Activated CD4-positive, alpha-beta T cell treated with anti-CD3 and anti-CD28 coated beads for 24 hours (primary cell): ENCODE measurements at places on chromosomes 3 and 15.
A peak's percentile ranks its signal among the peaks of the same experiment; 100 is the strongest.

GRCh38 chr3:58049143-58049785, 41.0 kb downstream of the FLNB start:
- no peak for DNase-seq

GRCh38 chr15:22930782-22931484, 49.2 kb downstream of the CYFIP1 start:
- DNase-seq, result no peak

- no peak for DNase-seq
Measured at GRCh38 chr3:123159926-123160635, 41.7 kb upstream of the SEC22A start.

DNA sequence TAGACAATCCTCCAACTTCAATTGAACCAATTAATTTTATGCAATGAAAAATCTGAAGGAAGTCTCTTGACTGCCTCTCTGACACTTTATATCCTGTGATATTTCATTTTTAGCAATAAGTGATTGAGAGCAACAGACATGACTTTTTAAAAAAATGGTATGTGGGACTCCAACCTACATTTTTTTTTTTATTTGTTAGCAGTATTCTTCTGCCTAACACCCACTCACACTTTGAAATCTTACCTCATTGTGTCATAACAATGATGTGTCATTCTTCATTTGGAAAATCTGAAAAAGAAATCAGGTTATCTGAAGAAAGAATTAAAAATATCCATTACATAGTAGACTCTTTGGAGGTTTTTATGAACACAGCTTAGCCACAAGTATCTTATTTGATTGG, 541.3 kb upstream of the KCNMB2 start:
- DNase-seq, result no peak

- no peak for DNase-seq
Measured at GRCh38 chr3:48064292-48064829, 48.1 kb upstream of the MAP4 start.

DNA sequence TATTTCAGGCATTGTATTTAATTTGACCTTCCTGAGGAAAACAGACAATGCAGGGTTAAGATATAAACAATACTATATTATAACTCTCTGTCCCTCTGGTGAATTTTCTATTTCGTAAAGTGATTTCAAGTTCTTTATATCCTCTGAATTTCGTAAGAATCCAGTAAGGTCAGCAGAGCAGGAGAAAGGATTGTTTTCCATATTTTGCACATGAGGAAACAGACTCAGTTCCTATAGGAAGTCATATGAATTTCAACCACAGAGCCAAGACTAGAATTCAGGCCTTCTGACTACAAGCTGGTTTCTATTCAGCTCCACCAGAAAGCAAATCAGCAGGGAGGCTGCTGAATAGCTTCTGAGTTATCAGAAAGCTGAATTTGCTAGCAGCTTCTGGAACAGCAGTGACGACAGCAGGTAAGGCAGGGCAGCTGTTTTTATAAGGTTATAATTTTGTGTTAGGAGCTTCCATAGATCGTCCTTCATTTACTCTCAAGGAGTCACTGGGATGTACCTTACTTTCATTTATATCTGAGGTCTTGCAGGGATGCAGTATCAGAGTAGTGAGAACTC, 11.1 kb upstream of the PLAAT1 start:
- no peak for DNase-seq

GRCh38 chr15:60218256-60218655, 179.5 kb downstream of the ANXA2 start:
- no peak for DNase-seq

- no peak for DNase-seq
Measured at GRCh38 chr3:94114666-94115065, 51.8 kb downstream of the NSUN3 start.

DNA sequence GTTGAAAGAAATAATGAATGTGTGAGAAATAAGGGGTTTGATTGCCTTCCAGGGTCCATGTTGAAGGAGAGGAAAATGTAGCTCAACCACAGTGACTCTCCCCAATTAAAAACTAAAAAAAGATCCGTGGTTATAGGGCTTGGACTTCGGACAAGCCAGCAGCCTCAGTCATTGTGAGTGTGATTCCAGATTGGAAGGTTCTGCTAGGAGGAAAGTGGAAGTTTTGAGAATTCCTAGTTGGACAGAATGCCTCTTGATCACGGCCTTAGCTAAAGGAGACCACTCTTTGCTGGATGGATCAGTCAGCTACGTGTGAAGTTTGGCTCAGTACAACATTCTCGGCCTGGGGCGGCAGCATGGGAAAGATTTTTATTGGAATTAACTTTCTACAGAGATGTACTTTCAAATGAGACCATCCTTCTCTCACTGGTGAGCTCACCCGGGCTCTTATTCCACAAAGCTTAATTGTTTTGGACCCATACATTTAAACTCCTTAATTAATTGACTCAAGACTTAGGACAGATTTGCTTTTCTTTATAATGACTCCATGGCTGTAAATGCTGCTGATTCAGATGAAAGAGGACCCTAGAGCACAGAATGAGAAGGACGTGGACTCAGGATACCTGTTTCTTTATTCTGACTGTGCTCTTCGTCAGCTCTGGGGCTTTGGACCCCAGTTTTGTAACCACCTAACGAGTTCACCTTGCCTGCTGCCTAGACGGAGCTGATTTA, 27.5 kb downstream of the FLNB start:
- no peak for DNase-seq

DNA sequence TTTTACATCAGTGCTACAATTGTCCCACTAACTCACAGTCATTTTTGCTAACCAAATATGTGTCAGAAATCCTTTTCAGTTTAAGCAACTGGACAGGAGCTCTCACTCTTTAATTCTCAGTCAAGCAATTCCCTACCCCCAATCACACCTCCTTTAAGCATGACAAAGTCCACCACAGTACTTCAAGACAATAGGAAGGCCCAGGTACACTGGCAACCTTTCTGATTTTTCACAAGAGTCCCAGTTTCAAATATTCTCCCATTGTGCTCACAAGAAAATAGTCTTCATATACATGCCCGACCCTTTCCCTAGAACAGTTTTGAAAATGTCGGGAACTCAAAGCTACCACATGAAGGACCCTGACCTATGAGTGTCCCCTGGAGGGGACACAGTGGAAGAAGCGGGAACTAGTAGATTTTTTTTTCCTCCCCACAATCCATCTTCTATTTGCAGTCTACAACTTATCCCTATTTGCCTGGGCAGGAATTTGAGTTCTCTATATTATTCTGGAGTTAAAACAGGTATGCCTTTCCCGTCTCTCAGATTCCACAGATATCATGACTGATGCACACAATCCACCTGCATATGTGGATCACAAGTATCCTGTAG, 413.5 kb downstream of the TIGIT start:
- DNase-seq, result no peak

- DNase-seq, result no peak
Measured at GRCh38 chr3:36227980-36228379, 152.3 kb upstream of the STAC start.

DNA sequence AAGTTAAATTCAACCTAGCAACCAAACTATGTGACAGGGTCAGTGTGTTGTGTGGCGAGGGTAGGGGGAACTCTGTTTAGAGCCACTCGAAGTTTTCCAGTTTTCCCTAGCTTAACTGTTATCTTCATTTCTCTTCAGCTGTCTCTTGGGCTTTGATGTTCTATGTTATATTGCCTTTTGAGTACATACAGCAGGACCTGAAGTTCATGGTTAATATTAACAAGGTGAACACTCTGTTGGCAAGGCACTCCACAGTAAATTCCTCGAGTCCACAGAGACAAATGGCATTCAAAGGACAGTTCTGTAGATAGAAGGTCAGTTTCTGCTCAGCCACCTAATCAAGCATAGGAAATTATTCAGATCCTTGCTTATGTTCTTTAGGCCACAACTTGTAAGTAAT, 147.9 kb upstream of the DPH6 start:
- no peak for DNase-seq

DNA sequence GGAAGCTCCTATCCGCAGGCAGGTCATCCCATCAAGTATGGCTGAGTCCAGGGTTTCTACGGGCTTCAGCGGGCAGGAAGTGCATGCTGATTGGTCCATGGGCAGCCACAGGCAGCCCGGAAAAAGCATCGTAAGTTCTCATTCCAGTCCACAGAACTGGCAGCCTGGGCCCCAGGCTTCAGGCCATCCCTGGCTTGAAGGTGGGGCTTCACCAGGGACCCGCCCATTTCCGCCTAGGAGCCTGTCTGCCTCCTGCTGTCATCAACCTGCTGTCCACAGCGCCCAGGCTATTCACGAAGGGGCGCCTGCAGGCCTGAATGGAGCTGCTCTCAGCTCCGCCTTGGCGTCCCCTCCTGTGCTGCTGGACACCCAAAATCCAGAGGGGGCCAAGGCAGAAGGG, 13.9 kb downstream of the PCYT1A start:
- no peak for DNase-seq

DNA sequence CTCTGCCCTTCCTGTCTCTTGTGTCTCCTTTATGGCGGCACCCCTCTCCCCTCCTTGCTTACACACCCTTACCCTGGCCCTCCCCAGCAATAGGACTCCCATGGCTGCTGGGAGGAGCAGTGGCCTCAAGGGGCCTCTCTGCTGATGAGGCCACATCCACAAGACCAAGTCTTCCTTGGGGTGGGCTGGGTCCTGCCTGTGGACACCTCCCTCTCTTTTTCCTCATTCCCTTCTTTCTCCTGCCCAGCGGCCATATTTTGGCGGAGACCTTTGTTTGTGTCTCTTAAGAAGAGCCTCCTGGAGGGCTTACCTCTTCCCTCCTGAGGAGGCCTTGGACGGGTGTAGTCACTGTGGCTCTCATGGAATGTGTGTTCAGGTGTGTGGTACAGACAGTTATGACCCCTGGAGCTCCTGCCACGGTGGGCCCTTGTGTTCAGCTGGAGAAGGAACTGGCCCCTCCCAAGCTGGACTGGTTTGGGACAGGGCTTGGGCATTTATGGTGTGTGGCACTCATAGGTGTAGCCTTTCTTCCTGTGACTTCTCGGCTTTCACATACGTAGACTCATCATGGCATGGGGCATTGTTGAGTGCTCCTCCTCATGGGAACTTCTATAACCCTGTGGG, 56.6 kb upstream of the APEH start:
- DNase-seq, result no peak

GRCh38 chr3:9028134-9028533, 64.9 kb upstream of the RAD18 start:
- DNase-seq, result no peak

GRCh38 chr15:89822611-89822950, 7.9 kb upstream of the ANPEP start:
- no peak for DNase-seq

- DNase-seq, result no peak
Measured at GRCh38 chr15:47812470-47812999, 95.2 kb downstream of the SEMA6D start.

GRCh38 chr3:132318451-132318850, 1.2 kb downstream of the ACP3 start:
- no peak for DNase-seq

- DNase-seq, result no peak
Measured at GRCh38 chr3:117914540-117915100, 1120.0 kb downstream of the IGSF11 start.

- no peak for DNase-seq
Measured at GRCh38 chr3:111956995-111957734, 21.7 kb upstream of the ABHD10 start.

DNA sequence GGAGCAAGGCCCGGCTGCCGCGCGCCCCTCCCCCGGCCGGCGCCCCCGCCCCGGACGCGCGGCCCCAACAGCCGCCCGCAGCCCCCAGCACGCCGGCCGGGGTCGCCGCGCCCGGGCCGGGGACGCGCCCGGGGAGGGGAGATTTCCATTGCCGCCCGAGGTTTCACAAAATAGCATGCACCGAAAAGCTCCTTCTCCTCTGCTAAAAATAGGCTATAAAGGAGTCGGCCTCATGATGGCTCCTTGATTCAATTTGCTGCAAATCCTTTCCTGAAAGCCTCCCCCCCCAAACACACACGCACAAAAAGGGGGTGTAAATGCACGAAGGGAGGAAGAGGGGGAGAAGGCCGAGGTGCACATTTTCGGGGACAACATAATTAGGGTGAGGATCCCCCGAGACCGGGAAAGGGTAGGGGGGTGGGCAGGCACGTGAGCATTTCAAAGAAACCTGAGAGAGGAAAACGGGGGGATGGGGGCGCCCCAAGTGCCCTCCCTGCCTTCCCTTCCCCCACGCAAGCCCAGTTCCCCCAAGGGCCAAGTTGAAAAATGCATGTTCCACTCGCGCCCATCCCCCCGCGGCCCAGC, 734 bp downstream of the TBL1XR1 start:
- DNase-seq, result peak; percentile 42

GRCh38 chr15:82944821-82945220, 7.7 kb downstream of the HOMER2 start:
- DNase-seq, result no peak

DNA sequence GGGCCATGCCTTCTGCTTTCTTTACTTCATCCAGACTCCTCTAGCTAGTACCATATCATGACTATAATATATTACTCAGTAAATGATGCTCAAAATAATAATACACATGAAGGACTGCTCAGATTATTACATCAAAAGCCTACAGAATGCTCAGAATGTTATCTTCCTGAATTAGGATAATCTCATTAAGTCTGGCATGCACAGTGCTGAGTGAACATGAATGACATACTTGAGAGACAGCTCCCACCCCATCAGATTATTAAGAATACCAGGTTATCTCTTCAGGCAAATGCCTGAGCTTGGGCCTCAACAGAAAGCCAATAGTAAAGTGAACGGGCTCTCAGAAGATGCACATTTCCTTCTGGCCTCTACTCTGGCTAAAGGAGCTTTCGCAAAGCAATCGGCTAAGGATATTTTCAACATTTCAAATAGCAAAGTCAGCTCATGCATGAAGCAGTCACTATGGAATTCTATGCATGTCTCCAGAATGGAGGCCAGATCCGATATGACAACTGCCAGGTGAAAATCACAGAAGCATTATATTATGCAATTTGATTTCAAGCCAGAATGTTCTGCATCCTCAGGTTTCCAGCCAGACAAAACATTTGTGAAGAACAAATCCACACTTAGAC, 122.6 kb downstream of the KCNMB2 start:
- no peak for DNase-seq

GRCh38 chr15:48855501-48856440, 22.2 kb upstream of the EID1 start:
- DNase-seq, result no peak

GRCh38 chr3:175304404-175304803, 445.3 kb downstream of the NAALADL2 start:
- no peak for DNase-seq

DNA sequence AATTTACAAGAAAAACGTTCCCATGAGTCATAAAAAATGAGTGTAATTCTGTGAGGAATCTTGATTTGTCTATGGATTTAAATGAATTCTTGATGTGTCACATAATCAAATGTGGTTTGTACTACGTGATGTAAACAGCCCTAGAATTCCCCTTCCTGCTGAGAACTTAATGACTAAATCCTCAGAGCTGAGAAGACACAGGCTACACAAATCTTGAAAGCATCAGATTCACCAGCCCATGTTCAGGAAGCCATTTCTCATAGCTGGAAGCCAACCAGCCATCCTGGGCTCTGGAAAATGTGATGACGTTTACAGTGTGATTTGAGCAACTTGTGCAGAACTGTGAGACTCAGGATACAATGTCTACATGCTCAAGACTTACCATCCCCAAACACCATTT, 193.7 kb upstream of the MME start:
- DNase-seq, result no peak
